Activated gamma-delta T cell treated with Interleukin-2 at 50 U/mL for 16 hours (primary cell): ENCODE measurements at places on chromosomes 12 and 14.

DNA sequence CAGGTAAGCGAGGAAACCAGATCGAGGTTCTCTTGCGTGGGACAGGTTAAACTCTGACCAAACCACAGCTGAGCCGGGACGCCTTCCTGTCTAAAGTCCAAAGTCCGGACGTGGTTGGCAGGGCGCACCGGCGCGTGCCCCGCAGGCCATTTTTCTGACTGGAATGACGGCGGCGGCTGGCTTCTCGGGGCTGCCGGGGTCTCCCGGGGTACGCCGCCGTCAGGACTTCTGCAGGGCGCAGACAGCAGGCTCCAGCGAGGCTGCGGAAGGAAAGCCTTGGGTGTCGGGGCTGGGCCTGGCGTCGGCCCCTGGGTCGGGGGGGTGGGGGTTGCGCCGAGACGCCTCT lies 32.8 kb downstream of the MIA2 start:
- DNase-seq = peak; percentile 21

GRCh38 chr12:122081697-122082221 lies 3.2 kb downstream of the MLXIP start:
- DNase-seq = peak; percentile 43

GRCh38 chr12:27331291-27331926 lies 1.2 kb upstream of the BMAL2 start:
- DNase-seq = no peak

GRCh38 chr12:121861636-121862254 lies 3.1 kb upstream of the HPD start:
- no peak for DNase-seq
